ENCODE measurements at places on chromosomes 4 and X.

GRCh38 chrX:51955200-51955599 is 61.8 kb downstream of the MAGED1 start:
- DNase-seq, result peak; percentile 13

DNA sequence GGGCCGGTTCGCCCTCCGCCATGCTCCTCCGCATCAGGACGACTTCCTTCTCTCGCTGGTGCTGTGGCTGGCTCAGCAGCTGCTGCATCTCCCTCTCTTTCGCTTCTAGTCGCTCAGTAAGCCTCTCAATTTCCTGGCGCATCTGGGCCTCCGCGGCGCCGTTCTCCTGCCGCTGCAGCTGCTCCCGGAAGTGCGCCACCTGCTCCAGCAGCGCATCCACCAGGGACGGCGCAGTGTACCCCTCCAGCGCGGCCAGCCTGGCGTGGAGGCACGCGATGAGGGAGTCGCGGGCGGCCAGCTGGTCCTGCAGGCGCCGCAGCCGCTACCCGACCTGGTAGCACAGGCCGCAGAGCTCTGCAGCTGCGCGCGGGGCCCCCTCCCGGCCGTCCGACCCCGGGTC is 97.4 kb upstream of the MED14 start:
- DNase-seq, result no peak

GRCh38 chr4:68183417-68183816 is 53.7 kb upstream of the TMPRSS11F start:
- DNase-seq, result no peak

DNA sequence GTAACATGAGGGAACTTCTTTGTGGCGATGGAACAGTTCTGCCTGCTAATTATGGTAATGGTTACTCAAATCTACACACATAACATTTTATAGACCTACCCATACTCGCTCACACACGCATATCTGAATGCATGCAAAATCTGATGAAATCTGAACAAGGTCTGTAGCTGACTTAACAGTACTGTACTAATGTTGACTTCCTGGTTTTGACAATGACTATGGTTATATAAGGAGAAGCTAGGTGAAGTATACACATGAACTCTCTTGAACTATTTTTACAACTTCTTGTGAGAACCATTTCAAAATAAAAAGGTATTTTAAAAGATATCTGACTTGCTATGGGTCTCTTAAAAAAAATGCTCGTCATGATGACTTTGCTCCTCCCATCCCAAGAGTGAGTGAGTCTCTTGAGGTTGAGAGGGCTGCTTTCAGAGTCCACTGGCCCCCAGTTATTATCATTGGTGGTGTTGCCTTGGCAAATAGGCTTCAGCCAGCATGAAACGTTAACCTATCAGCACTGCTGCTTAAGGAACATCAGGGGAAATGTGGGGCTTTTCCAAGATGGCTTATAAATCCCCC is 99.8 kb downstream of the MTMR1 start:
- no peak for DNase-seq

DNA sequence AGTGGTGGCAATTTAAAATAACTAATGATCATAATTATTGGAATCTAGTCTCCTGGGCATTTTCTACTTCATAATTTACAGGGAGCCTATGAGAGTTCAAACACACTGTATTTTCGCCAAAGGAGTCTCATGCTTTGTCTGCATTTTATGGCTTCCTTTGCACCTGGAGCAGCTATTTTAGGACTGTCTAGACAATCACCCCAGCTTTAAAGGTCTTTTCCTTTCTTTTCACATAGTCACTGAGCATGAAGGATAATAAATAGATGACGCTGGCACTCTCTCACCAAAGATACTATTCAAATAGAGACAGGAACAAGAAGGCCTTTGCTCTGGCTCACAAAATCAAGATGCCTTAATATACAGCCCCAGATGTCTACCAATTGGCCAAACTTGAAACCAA is 43.0 kb downstream of the AMELX start:
- DNase-seq, result peak; percentile 7

GRCh38 chr4:164357957-164358356 is 396.0 kb upstream of the SMIM31 start:
- DNase-seq, result no peak

GRCh38 chr4:93289831-93290230 is 538.7 kb upstream of the ATOH1 start:
- DNase-seq, result no peak

DNA sequence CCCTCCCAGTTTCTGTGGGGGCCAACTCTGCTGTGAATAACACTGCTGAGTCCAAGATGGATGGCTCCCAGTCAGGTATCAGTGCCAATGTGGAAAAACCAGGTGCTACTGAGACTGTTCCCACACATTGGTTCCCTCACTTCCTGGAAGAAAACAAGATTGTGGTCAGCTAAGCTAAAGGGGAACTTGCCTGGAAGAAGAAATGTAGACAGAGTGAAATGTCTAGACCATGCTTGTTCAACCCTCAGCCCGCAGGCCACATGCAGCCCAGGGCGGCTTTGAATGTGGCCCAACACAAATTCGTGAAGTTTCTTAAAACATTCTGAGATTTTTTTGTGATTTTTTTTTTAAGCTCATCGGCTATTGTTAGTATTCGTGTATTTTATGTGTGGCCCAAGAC is 28.6 kb upstream of the UTP14A start:
- no peak for DNase-seq

- DNase-seq, result no peak
Measured at GRCh38 chrX:136387951-136388502, 87.3 kb downstream of the ADGRG4 start.

DNA sequence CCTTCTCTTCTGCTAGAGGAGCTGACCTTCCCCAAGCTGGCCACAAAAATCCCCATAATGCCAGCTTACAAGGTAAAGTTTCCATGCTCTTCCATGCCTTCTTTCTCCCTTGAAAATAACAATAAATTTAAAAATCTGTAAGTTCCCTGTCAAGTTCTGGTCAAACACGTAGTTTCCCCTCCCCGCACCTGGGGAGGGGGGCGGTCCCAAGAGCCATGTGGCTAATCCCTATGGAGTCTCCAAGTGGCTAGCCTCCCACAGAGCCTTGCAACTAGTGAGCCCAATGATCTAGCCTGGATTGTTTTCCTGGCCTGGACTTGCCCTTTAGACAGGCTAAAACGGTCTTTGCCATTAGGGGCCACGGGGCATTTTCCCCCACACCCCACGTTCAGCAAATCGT is 2.1 kb upstream of the NRK start:
- DNase-seq, result no peak

DNA sequence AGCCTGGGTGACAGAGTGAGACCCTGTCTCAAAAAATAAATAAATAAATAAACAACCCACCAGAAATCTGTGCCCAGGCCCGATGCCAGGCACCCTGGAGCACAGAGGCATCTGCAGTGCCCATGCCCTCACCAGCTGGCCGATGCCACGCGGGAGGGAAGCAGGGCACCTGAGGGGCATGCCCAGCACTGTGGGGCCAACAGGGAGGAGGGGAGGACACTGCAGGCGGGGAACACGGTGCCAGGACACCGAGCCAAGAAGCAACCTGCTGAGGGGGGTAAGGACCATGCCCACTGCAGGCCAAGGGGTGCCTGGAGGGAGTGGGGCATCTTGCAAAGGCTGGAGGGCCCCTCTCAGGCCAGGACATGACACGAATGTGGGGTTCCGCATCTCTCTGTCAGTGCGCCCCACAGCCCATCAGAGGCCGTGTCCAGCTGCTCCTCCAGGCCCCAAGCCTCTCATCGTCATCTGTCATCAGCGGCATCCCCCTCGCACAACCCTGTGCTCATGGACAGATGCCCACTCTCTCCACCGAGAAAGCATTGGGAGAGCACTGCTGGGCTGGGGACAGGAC is 13.3 kb upstream of the DUSP9 start:
- DNase-seq, result no peak

DNA sequence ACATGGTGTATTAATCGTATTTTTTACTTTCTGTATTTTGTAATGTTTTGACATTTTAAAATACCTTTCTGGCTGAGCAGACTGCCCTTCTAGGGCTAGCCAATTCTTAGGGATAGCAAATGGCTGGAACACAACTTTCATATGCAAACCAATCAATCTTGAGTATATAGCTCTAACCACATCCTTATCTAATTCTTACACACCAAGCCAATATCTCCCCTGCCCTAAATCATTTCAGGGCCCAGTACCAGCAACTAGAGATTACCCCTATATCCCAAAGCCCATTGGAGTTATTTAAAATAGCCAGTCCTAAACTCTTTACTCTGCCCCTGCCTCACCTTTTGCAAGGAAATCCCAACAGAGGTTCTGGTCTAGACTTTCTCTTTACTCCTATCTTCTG is 58.3 kb downstream of the INTS12 start:
- DNase-seq, result no peak

GRCh38 chr4:2721586-2721985 is 34.5 kb downstream of the TNIP2 start:
- no peak for DNase-seq

DNA sequence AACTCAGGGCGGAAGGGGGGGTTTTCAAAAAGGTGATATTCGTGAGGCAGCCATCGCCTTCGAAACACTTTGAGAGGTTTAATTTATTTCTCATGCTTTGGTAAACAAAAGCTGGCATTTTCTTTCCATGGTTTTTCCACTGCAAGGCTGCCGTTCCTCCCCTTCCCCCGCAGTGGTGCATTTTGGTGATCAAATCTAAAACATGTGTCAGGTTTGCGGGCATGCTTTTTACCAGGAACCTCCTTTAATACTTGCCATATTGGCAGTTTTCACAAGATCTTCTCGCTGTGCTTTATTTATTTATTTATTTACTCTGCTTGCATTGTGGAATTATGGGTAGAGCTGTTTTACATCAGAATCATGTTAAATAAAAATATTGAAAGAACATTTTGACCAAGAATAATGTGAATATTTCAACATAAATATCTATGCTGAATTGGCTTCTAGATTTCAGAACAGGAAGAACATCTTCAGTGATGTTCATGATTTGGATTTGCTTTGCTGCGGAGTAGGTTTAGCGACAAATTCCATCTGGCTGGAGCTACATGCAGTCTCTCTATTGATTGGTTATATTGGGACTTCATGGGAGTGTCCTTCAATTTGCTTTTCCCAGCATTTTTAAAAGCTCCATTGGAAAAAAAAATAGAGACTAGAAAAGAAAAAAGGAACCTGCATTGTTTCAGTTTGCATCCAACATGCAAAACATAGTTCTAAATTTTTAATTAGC is 54.4 kb downstream of the STOX2 start:
- peak; percentile 59 for DNase-seq

- DNase-seq, result no peak
Measured at GRCh38 chr4:23929248-23929647, 39.4 kb upstream of the PPARGC1A start.

DNA sequence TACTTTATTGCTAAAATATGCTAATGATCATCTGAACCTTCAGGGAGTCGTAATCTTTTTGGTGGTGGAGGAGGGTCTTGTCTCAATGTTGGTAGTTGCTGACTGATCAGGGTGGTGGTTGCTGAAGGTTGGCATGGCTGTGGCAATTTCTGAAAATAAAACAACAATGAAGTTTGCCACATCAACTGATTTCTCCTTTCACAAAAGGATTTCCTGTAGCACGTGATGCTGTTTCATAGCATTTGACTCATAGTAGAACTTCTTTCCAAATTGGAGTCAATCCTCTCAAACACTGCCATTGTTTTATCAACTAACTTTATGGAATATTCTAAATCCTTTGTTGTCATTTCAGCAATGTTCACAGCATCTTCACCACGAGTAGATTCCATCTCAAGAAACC is 19.3 kb downstream of the DDIT4L start:
- DNase-seq, result no peak

- DNase-seq, result no peak
Measured at GRCh38 chrX:9134366-9134765, 100.4 kb upstream of the FAM9B start.

DNA sequence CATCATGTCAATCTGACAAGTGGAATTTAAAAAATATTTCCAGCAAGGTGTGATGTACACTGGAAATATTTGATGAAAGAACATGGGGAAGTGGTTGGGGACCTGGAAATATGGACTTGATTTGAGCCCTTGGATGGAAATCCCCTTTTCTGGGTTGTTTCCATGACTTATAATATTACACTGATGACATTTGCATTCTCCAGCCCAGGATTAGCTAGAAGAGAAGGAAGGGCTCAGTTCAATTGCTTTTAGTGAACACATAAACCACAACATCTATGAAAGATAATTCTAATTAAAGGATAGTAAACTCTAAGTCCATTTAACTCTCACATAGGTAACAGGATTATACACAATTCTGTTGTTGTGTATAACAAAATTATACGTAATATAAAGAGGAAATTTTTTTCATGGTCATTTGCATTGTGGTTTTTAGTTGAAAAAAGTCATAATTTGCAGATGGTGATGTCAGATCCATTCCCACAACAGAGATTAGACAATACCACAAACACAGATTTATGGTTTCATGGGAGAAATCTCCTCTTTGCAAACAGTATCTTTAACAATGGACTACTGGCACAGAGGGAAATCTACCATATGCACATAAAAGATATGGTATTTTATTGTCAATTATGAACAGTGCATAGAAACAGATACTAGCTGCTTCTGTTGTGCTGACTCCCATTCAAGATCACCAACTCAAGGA is 126.5 kb downstream of the DKK2 start:
- no peak for DNase-seq

DNA sequence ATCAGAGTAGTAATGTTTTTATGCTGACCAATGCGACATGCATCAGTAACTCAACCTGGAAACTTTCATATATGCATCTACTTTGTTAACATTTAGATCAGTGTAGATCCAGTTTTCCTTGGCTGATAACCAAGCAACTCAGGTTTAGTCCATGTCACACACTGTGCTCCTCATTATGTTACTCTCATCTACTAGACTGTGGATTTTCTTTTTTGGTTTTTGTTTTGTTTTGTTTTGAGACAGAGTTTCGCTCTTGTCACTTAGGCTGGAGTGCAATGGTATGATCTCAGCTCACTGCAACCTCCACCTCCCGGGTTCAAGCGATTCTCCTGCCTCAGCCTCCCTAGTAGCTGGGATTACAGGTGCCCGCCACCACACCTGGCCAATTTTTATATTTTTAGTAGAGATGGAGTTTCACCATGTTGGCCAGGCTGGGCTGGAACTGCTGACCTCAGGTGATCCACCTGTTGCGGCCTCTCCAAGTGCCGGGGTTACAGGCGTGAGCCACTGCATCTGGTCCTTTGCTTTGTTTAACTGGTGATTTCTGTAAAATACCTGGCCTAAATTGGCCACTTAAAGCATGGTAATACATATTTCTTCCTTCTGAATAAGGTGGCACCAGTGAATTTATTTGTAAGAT is 48.6 kb downstream of the SMARCAD1 start:
- no peak for DNase-seq

DNA sequence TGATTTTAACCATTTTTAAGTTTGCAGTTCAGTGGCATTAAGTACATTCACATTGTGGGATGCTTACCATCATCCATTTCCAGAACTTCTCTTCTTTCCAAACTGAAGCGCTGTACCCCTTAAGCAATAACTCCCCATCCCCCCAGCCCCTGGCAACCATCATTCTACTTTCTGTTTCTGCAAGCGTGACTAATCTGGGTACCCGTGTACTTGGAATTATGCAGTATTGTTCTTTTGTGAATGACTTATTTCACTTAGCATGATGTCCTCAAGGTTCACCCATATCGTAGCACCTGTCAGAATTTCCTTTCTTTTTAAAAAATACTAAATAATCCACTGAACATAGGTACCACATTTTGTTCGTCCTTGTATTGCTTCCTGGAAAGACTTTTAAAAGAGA is 32.9 kb downstream of the USP9X start:
- no peak for DNase-seq
